ENCODE measurements at places on chromosomes 6 and 20.

DNA sequence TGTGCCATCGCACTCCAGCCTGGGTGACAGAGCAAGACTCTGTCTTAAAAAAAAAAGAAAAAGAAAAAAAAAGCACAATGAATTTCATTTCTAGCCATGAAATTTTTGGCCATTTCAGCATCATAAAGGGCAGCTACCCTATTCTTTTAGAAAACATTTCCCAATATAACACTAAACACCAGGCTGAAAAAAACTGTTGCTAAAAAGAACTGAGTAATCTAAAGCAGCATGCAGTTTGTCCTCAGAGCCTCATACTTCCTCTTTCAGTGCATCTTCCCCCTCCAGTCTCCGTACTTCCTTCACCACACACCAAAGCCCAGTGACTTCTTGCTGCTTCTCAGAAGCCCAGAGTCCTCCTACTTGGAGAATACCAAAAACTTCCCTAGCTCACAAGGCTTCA is 5.6 kb upstream of the IFNGR1 start:
- no peak for DNase-seq

DNA sequence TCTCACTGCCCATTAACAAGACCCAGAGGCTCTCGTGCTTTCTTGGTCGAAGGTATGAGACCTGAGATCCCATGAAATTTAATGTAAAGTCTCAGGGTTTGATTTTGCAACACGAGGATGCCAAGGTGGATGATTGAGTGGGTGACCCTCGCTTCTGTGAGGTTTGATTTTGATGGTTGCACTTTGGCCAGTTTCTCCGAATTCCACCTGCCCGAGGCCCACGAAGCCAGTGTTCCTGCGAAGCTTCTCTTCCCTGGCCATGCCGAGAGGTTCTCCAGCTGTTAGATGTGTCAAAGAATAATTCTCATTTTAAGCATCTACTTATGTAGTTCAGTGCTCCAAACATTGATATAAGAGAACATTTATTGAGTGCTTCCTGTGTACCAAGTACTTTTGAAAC is at the start of gene KIF25:
KIF25 (plus strand) TSS at position 30 of the 400 bp plus-strand sequence. CDS start 31,915 bp downstream, outside the sequence.
- no peak for DNase-seq

DNA sequence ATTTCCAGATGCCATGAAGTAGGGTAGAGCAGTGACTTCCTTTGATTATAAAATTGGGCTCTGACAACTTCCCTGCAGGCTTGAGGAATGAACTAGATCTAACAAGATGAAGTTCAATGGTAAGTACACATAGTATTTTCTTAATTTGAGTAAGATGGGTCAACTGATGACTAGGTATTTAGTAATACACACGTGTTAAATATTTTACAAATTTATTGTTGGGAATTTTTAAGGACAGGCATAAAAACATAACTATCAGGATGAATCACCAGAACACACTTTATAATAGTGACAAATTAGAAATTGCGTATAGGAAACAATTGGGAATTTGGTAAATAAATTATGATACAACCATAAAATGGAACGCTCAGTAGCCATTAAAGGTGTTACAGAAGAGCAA is 762.4 kb upstream of the SLC35B3 start:
- no peak for DNase-seq

- DNase-seq = no peak
Measured at GRCh38 chr20:41082306-41082705, 53.7 kb downstream of the TOP1 start.

GRCh38 chr6:11810854-11811643 is 32.4 kb upstream of the ADTRP start:
- DNase-seq = no peak

DNA sequence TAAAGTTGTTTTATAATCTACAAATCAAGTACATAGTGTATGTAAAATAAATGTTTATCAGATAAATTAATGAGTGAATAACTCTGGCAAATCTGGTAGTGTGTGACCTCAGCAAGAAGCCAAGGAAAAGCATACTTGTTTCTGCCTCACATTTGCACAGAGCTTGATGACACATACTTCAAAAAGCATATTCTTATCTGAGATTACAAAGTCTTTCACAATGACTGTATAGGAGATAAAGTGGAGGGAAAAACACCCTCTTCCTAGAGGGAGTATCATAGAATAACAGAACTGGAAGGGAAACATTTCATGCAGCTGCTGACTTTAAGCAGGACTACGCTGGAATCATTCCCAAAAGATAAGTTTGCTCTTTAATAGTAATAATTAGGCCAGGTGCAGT is 28.1 kb upstream of the AKAP7 start:
- no peak for DNase-seq

GRCh38 chr6:149988550-149989346 is 25.0 kb downstream of the ULBP1 start:
- no peak for DNase-seq

GRCh38 chr6:221531-222349 is 70.5 kb upstream of the DUSP22 start:
- DNase-seq = no peak

GRCh38 chr6:97113170-97113569 is 169.8 kb downstream of the MMS22L start:
- no peak for DNase-seq

DNA sequence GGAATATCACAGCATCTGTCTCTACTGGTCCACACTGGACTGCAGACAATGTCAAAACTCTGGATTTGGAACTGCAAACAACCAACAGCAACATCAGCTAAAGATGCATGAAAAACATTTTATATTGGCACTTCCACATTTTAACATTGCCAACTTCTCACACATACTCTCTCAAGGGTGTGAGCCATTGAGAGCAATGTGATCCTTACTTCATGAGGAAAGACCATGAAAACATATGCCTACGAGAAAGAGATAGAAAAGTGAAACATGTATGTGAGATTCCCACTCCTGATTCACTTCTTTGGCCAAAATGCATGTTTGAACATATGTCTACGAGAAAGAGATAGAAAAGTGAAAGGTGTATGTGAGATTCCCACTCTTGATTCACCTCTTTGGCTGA is 99.4 kb downstream of the COL12A1 start:
- DNase-seq = no peak

- DNase-seq = no peak
Measured at GRCh38 chr6:34656378-34657036, 40.1 kb downstream of the ILRUN start.

DNA sequence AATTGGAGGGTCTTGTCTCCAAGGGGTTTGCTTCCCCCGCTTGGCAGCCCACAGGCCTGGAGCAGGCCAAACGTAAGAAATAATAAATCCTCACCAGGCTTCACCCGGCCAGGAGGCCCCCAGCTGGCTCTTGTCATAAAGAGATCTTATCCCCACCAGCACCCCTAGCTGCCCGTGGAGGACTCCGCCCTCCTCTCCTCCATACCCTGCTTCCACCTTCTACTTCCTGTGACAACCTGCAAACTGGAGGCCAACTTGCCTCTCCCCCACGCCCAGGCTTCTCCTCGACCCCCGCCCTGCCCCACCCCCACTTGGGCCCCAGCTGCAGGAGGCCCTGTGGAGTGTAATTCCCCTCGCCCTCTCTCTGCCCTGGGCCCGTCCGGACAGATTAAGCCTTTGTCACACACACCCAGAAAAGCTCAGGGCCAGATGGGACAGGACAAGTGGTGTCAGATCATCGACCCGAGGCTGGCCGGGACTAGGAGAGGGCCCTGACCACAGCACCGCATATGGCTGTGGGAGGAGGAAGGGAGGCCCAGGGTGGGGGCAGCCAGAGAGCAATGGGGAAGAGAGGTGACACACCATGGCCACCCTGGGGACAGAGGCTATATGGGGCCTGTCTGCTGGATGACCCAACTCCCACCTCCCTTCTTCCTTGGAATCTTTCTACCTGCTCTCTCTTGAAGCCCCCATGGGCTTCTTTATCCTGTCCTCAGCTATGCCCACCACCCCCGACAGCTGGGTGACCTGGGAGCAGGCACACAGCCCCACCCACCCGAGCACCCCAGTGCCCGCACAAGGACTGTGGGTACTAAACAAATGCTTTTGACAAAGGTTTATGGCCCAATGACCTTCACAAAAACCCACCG is 3.9 kb downstream of the NOL4L start:
- DNase-seq = no peak

GRCh38 chr6:144140867-144141266 is 9.4 kb upstream of the STX11 start:
- no peak for DNase-seq

Measured in cortex of kidney (tissue), 1 donor.